ENCODE measurements at places on chromosomes 4 and X. TPM values are rescaled to one million over a fixed set of nuclear protein-coding genes. Genes with fewer than 3 reads are reported as not detected.

- H3K4me1 ChIP-seq = no peaks in the 10 kb centered on the region
- DNase-seq = no peak
- H3K27me3 ChIP-seq = no peaks in the 10 kb centered on the region
- no peak overlapping the region for H3K27ac ChIP-seq
These were observed 47.8 kb downstream of the SLIT2 start for GRCh38 chr4:20299515-20299914.

- no peaks in the 10 kb centered on the region for H3K4me1 ChIP-seq
- no peak overlapping the region for H3K27ac ChIP-seq
- H3K27me3 ChIP-seq = no peaks in the 10 kb centered on the region
- no peak overlapping the region for H3K4me3 ChIP-seq
These were observed 49.5 kb upstream of the HELT start for GRCh38 chr4:184968784-184969201.

DNA sequence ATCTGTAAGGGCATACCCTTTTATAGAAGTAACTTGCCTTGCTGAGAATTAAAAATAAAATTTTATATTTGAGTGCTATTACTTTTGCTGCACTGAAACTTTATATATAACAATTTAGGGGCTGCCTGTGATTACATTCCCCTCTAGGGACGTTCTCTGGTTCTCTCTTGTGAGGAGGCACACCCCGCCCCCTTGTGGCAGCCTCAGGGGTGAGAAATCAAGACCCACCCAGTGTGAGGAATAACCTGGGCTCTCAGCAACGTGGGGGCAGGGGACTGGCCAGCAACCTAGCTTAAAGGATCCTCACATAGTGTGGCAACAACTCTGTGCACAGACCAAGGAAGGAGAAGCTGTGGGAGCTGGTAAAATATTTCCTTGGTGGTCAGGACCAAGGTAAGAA is 43.7 kb downstream of the MAGEA9 start:
- no peak overlapping the region for H3K27ac ChIP-seq
- no peak overlapping the region for H3K4me3 ChIP-seq
- DNase-seq = no peak
- no peaks in the 10 kb centered on the region for H3K4me1 ChIP-seq

The UGT2A1 gene
- total RNA-seq = not detected
